ENCODE measurements at places on chromosomes 2 and 18. TPM values are rescaled to one million over a fixed set of nuclear protein-coding genes. Genes with fewer than 3 reads are reported as not detected.

Gene RAX
- not detected for total RNA-seq

Gene ABCG5
- not detected for total RNA-seq

GRCh38 chr2:10524341-10524740 lies 76.2 kb upstream of the ODC1 start:
- no peak for DNase-seq

DNA sequence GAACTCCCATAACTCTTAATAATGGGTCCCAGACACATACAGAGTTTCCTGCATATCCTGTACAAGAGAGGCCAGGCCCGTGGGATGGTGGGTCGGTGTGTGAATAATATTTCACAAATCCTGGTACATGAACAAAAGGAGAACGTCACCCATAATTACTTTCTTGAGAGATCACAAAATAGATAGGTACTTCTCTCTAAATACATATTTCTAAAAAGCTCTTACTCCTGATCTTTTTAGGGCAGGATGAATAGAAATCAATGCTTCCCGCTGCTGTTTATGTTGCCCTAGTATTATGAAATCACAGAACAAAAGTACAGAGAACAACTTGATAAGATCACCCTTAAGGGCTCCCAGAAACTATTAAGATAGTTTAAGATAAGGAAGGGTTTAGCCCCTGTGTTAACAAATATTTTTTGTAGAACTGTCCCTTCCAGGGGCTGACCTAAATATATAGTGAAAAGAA lies 5.4 kb downstream of the IRS1 start:
- no peak for DNase-seq

DNA sequence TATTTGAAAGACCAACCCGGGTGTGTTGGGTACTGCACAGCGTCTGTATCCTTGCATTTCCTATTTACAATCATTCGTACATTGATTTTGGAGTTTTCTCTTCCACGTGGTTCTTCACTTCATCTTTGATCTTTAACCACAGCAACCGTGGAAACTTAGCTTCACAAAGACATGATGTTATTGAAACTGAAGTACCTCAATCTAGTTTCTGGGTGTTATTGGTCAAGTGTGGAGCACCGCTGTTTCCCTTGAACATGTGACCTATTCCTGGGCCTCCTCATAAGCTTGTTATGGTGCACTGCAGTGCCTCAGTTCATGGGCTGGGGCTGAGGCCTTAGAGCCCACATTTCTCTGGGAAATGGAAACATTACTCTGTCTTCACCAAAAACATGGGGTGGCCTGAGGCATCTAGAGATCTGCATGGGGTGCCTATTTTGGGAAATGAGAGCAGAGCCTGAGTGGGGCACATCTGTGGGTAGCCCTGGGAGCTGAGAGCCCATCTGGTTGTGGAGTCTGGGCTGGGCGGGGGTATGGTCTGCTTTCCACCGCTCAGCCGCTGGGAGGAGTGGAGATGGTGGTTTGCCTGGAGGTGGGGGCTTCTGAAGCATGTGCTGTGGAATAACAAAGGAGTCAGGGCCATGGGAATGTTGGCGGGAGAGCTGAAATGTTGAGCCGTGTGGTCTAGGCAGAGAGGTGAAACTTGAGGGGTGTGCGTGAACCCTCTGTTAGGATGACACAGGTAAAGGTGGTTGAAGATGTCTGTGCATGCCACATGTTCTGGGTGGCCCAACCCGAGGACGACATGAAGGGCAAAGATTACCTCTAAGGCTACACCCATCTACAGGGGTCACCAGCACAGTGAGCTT lies 37.4 kb downstream of the ZNF236 start:
- no peak for DNase-seq

- DNase-seq = no peak
These were observed 62.5 kb downstream of the SLC4A3 start for GRCh38 chr2:219689676-219690628.

Gene STON1
- total RNA-seq = 8.1 TPM

- DNase-seq = no peak
These were observed 160.9 kb upstream of the COL3A1 start for GRCh38 chr2:188813315-188813714.

GRCh38 chr2:71001981-71002570 lies 7.4 kb upstream of the TEX261 start:
- no peak for DNase-seq

GRCh38 chr2:63189026-63189425 lies 138.4 kb downstream of the OTX1 start:
- DNase-seq = no peak

DNA sequence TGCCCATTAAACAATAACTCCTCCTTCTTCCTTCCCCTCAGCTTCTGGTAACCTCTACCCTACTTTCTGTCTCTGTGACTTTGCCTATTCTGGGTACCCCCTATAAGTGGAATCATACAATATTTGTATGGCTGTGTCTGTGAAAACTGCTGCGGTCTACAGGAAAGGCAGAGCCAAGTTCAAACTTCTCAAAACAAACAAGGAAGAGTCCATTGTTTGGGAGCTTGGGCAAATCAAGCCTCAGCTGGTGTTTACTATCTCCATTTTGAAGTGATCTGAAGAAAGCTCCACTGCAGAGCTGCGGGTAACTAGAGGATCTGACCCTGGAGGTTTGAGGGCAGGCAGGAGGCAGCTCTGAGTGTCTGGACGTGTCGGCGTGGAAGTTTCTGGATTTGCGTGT lies 48.6 kb upstream of the DAPL1 start:
- DNase-seq = no peak

GRCh38 chr18:564708-565561 lies 15.2 kb upstream of the CETN1 start:
- DNase-seq = no peak

Gene TNS1
- 722 TPM for total RNA-seq

DNA sequence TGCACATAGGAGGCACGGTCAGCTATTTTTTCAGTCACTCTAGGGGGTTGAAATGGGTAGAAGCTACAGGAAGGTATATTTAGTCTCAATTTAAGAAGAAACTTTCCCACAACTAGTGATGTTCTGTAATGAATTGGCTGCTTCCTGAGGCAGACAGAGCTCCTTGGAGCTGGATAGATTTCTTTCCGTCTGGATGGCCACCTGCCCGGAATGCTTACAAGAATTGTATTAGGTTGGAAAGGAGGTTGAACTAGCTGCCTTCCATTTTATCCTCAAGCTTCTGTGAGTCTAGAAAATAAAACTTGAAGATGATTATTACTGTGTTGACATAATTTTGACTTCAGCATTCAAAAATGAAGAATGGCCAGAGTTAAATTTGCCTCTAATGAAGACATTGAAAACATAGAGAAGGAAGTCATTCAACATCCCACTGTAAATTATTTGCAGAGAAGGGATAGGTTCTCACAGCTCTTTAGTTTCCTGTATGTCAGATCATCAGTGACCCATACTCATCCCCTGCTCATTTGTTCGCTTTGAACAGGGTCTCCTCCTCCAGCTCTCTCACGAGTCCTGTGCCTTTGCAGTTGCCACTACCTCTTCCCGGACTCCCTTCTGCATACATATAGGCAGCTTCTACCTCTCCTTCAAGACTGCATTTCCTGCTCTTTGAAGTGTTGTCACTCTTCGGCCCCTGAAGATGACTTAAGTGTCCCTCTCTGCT lies 88.8 kb downstream of the CRIM1 start:
- DNase-seq = no peak

Gene TEX44
- total RNA-seq = not detected

Gene TXNDC2
- not detected for total RNA-seq

Gene CASP8
- 2.8 TPM for total RNA-seq

Gene SULT1C4
- 2.7 TPM for total RNA-seq

DNA sequence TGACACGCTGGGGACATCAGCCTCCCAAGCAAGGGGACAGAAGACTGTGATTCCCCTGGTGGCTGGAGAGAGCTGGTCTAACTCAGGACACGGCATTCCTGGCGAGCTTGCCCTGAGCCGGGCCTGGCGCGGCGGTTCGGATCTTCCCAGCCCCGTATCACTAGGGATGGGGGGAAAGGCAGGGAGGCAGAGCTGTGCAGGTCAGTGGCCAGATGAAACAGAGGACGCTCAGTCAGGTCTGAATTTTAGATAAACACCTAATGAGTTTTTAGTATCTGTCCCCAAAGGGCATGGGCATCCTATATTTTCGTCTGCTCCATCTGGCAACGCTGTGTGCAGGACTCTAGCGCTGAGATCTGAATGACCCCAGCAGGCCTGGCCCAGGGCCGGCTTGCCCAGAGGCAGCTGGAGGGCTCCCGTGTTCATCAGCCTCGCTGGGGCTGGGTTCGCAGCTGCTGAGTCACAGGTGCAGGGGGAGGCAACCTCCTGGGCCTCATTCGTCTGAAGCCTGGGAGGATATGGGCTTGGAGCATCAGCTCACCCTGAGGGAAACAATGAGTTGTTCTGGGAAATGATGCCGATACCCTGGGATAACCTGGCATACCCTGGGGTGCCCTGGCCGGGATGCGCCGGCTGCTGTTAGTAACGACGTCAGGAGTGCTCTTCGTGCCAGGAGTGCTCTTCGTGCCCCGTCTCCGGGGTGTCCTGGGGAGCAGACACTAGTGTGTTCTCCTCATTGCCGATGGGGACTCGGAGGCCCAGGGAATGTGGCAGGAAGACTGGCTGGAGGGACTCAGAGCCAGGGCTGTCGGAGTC lies 48.1 kb upstream of the HPCAL1 start:
- peak; percentile 33 for DNase-seq

DNA sequence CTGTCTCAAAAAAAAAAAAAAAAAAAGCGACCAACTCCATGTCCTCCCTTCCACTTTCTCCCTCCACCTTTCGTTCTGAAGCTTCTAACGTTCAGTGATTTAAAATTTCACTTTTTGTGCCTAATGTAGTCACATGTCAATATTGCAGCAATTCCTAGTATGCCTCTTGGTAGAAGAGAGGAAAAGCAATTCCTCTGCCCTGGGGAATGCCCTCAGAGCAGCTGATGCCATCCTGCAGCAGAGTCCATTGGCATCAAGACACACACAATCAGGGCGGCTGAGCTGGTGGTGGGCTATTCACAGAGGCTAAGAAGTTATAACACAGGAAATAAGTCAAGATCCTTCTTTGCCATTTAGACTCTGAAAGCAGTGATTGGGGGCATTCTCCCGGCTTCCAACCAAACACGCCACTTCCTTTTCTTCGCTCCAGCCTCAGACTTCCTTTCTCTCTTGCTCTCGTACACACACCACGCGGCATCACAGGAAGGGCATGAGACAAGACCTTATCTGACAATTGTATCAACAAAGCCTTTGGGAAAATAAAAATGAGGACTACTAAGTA lies 71.9 kb downstream of the MOGAT1 start:
- DNase-seq = no peak

Gene APLF
- 4.0 TPM for total RNA-seq

GRCh38 chr18:44842588-44843412 lies 162.1 kb downstream of the SETBP1 start:
- no peak for DNase-seq

DNA sequence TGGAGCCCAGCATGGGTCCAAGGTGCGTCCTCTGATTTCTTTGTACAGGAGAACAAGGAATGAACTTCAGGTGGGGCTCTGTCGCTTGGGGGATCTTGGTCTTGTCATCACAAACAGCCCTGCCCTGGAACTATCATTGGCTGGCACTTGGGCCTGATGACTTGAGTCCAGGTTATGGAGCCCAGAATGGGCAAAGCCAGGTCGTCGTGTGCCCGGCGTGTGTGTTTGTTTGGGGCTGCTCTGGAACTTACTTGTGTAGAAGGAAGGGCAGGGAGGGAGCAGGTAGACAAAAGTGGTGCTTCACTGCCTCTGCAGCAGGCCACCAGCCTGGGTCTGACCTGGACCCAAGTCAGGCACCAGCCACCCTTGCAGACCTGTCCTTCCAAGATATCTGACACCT lies 306.3 kb upstream of the HS6ST1 start:
- no peak for DNase-seq

Data from Right ventricle myocardium superior (tissue), 1 donor.